Bronchial epithelial cell (primary cell): ENCODE measurements at places on chromosomes 1 and 21.

DNA sequence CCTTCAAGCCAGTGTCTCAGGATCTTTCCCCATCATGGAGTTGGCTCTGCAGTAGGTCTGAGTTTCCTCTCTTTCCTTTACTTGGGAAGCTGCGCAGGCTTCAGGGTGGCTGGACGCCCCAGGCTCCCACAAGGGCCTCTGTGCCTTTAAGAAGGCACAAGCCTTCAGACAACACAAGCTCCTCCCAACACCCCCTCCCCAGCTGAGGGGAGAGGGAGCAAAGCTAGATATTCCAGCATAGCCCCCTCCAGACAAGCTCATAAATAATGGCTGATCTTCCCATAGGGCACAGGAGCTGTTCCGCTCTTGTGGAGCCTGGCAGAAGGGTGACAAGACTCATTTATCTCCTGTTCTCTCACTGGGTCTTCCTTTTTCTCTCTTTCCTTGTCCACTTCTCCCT lies 27.9 kb upstream of the ATP2B4 start:
- DNase-seq: no peak

DNA sequence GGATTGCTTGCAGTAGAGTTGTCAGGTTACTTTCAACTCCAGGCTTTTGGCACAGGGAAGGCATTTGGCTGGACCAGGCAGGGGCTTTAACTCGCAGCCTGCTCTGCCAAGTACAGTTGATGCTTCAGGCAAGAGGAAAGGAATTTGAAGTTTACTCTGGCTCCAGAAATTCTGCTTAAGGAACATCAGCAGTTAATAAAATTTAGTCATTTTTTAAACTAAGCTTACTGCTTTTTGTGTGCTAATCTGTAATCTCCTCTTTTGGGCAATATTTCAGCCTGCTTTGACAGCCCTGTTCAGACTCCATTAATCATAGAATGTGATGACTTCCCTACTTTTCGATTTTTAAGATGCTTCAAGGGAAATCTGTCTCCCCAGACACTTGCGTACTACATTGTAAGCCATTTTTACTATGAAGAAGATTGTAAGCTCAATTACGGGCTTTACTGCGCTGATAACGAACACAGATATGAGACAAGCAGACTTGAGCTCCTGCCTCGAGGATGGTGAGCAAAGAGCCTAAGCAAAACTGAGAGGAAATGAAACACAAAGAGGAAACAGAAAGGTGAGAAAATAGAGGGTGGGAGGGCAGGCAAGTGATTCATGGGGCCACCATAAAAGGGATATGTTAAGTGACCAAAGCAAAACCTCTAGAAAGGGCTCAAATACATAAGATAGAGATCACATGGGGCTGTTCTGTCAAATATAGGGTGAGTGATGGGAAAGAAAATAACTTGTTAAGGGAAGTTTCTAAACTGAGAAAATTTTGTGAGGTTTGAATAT lies 76.6 kb upstream of the VAV3 start:
- no peak for DNase-seq

GRCh38 chr1:22123071-22123390 lies 19.9 kb downstream of the WNT4 start:
- no peak for DNase-seq

- no peak for DNase-seq
Observed at GRCh38 chr1:65477414-65478378, 57.2 kb downstream of the LEPR start.

DNA sequence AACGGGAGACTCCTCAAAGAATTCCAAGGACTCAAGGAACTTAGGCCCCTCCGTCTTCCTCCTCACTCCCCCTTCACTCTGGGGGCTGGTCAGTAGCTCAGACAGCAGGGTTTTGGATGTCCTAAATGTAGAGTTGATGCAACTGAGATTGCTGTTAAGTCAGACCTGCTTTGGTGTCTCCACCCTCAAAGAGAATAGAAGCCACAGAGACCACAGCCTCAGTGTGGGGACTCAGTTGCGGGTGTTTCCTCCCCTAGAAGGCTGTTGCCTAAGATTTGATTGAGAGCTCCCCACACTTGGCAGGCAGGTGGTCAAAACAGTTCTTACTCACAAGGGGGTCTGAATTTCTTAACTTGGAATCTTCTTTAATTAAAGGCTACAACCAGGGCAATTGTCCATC lies 7.6 kb downstream of the MAN1C1 start:
- no peak for DNase-seq

- no peak for DNase-seq
Observed at GRCh38 chr1:201742955-201743805, 85.8 kb upstream of the IPO9 start.

GRCh38 chr21:34845521-34846451 lies 177.0 kb downstream of the CLIC6 start:
- DNase-seq: peak; percentile 94

- no peak for DNase-seq
Observed at GRCh38 chr1:87906078-87906477, 577.4 kb downstream of the LMO4 start.

DNA sequence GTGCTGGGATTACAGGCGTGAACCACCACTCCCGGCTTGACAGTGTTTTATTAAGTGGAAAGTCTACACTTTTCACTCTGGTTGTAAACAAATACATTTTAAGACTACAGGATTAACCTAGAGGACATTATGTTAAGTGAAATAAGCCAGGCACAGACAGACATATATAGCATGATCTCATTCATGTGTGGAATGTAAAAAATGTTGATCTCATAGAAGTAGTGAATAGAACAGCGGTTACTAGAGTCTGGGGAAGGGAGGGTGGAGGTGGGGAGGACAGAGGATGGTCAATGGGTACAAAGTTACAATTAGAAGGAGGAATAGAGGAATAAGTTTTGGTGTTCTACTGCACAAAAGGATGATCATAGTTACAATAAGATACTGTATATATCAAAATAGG lies 16.9 kb downstream of the CTH start:
- peak; percentile 28 for DNase-seq

- DNase-seq: no peak
Observed at GRCh38 chr1:75980972-75981897, 49.0 kb upstream of the ASB17 start.

DNA sequence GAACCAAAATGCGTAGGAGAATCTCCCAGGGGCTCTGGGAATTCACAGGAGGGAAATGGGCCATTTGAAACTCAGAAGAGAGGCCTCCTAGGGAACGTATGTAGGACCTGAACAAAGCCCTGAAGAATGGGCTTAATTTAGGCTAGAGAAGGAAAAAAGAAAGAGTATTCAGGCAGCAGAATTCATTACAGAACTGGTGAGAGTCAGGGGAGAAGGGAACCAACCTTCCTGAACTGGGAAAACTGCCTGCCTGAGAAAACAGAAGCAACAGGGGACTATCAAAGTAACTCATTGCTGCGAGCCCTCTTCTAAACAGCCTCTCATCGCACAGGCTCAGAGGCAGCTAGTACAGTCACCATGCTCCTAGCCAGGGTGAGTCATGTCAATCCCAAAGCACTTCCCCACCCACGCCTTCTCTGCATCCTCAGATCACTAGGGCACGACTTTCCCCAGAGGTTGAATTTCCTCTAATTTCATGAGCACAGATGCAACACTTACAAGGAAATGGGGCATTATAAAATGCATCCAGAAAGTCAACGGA lies 98.1 kb downstream of the ADSS2 start:
- peak; percentile 97 for DNase-seq

DNA sequence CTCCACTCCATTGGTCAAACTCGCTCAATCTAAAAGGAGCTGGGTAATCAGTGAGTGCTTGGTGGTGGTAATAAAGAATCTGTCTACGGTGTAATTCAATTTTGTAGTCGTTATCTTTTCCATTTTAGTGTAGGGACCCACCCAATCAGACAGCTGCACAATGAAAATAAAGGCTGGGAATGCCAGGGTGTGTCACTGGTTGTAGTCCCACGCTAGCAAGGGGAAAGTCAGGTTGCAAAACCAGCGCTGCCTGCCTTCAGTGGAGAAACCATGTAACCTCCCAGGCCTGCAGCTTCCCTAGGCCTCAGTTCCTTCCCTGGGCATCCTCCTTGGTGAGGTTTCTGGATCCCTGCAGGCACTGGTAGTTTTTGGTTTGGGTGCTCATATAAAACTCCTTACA lies 49.4 kb upstream of the PPP2R5A start:
- no peak for DNase-seq

GRCh38 chr1:51210055-51210454 lies 26.0 kb upstream of the RNF11 start:
- no peak for DNase-seq

DNA sequence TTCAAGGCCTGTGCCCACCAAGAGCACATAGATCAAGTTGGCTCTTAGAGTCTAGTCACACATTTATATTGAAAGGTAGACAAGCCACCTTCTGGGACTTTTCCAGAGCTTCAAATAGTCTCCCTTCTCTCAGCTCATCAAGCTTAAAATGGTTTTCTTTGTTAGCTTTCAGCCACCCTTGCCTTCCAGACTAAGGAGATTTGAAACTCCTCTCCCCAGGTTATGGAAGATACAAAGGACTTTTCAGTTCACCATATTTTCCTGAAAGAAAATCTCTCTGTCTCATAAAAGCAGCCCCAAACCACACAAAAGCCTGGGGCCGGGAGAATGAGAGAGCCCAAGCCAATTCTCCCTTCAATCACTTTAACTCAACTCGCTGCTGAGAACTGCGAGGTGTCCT lies 134.1 kb downstream of the ZC3H11B start:
- DNase-seq: no peak

DNA sequence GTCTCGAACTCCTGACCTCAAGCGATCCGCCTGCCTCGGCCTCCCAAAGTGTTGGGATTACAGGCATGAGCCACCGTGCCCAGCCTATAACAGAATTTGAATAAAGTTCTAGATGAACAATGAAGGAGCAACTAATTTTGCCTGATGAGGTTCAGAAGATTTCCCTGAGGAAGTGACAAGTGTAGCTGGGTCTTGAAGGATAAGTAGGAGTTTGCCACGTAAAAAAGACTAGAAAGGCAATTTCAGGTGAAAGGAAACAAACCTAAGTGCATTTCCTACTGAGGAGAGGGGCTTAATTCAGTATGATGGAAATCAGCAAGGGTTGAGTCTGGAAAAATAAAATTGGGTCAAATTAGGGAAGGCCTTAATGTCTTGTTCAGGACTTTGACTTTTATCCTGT lies 18.6 kb upstream of the DMRTB1 start:
- DNase-seq: no peak

- peak; percentile 90 for DNase-seq
Observed at GRCh38 chr21:29181799-29182470, 51.5 kb downstream of the MAP3K7CL start.

- peak; percentile 71 for DNase-seq
Observed at GRCh38 chr1:191608367-191608766, 549.9 kb upstream of the RGS18 start.

- DNase-seq: no peak
Observed at GRCh38 chr1:27561124-27561899, 42.6 kb downstream of the AHDC1 start.

- DNase-seq: no peak
Observed at GRCh38 chr1:101145449-101145820, 91.4 kb upstream of the S1PR1 start.

DNA sequence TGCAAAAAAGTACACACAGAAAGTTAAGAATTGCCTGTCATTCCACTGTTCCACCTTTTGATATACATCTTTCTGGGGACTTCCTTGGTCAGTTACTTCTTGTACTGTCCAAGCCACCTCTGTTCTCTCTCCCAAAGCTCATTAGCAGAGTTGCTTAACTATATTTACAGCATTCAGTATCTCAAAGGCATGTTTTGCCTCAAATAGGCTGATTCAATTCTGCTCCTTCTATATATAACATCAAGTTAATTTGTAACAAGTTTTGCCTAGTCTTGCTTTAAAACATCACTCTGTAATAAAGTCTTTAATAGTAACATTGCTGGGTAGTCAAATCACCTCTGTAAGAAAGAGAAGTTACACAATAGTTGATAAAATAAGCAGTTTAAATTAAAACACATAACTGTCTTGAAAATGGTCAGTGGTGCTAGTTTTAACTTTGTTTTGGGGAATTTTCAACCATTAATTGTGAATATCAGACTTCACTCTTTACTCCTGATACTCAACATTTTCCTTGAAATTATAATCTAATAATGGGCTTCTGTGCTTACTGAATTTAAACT lies 35.7 kb downstream of the EDARADD start:
- DNase-seq: no peak

- peak; percentile 15 for DNase-seq
Observed at GRCh38 chr1:221911714-221912113, 169.8 kb upstream of the DUSP10 start.

- no peak for DNase-seq
Observed at GRCh38 chr1:45508295-45509151, 8.4 kb downstream of the MMACHC start.

- no peak for DNase-seq
Observed at GRCh38 chr1:157412308-157412707, 140.0 kb downstream of the FCRL5 start.

DNA sequence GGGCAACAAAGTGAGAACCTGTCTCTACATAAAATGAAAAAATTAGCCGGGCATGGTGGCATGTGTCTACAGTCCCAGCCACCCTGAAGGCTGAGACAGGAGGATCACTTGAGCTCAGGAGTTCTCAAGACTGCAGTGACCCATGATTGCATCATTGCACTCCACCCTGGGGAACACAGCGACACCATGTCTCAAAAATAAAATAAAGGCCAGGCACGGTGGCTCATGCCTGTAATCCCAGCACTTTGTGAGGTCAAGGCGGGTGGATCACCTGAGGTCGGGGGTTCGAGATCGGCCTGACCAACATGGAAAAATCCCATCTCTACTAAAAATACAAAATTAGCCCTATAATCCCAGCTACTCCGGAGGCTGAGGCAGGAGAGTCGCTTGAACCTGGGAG lies 20.1 kb downstream of the ANKRD13C start:
- no peak for DNase-seq

DNA sequence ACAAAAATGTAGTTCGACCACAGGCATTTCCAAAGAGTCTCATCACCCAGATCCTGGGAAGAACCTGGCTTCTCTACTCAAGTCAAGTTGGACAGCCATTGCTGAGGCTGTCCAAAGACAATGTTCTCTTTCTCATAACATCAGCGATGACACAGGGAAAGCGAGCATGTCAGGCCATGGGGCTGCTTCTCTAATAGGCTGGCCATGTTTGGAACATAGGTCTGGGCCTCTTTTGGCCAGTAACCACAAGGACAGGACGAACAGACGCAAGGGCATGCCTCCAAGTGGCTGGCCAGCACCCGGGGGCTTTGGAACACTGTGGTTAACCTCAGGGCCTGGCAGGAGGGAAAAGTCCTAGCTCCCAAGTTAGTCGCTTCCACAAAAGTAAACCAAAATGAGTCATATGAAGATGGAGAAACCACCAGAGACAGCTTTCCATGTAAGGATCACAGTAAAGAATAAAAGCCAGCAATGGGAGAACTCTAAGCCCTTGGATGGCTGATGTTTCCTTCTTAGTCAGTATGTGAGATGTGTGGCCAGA lies 80.6 kb upstream of the SLC44A3 start:
- DNase-seq: peak; percentile 81

GRCh38 chr1:46599059-46599970 lies 4.8 kb downstream of the MKNK1 start:
- no peak for DNase-seq

GRCh38 chr1:60118085-60118484 lies 44.5 kb upstream of the C1orf87 start:
- DNase-seq: no peak

GRCh38 chr1:66533804-66534740 lies at the start of gene SGIP1:
Gene SGIP1, plus strand, starts transcription at chr1:66534153. Its CDS starts 206 bp downstream, at chr1:66534359.
- DNase-seq: peak; percentile 23

- no peak for DNase-seq
Observed at GRCh38 chr1:205665201-205666045, 14.9 kb downstream of the SLC45A3 start.

GRCh38 chr1:43021547-43022474 lies 63.1 kb upstream of the SLC2A1 start:
- DNase-seq: peak; percentile 99

- no peak for DNase-seq
Observed at GRCh38 chr1:76607717-76608116, 259.6 kb upstream of the ST6GALNAC5 start.
